WERI-Rb-1 (cell line): ENCODE measurements at places on chromosomes 2 and 18.

DNA sequence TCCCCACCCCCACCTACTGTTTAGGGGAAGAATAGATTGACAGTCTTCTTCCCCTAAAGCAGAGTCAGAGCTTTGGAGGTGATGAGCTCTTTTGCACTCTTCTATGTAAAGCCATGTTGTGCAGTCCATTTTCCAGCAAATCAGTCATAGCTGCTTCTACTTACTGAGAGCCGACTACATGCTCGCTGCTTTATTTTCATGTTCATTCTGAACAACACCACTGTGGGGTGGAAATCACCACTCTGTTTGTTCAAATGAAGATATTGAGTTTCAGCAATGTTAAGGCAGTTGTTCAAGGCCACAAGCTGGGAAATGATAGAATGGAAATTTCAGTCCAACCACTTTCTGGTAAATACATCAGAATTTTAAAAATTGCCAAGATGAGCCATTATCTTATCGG lies 88.3 kb downstream of the INSIG2 start:
- no peak for DNase-seq

GRCh38 chr2:168740360-168740759 lies 62.1 kb upstream of the NOSTRIN start:
- no peak for DNase-seq

DNA sequence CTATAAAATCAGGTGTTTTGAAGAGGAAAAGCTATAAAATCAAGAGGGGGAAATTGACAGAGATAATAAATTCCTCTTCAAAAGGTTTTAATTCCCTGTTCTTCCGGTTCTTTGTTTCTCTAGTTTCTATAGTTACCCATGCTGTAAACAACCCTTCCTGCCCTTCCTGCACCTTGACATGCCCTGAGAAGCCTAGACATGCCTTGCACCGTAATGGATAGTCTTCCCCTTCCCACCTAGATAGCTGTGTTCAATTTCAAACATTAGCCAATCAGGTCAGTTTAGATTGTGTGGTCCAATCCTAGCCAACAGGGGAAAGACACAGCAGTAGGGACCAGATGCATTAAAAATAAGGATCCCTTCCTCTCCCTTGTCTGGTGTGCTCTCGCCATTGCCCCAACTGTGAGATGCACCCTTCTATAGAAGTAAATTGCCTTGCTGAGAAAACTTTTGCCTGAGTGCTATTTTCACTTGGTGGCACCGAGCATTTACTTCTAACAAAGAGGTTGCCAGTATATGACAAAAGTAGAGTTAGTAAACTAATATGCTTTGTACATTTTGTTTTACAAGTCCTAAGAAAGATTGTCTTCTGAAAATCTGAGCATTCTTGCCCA lies 27.1 kb downstream of the SULT1C4 start:
- DNase-seq: no peak

GRCh38 chr18:56748698-56749268 lies 97.6 kb downstream of the WDR7 start:
- no peak for DNase-seq

DNA sequence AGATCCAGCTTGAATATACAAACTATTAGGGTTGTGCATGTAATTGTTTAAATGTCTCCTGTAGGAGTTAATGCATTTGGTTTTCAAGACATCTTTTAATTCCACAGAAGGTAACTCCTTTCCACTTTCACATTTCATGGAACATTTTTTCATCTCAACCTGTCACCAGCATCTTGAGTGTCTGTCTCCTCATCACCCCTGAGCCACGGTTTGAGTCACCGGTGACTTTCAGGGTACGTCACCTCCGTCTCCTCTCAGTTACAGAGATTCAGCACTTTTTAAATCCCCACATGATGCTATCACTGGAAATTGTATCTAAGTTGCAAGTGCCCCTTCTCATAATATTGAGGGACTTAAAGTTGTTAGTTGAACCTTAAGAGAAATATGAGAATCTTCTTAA lies 25.3 kb downstream of the GPR55 start:
- DNase-seq: no peak

GRCh38 chr18:8391068-8391467 lies 218.2 kb upstream of the RAB12 start:
- no peak for DNase-seq
